ENCODE measurements at places on chromosomes 11 and 22.

DNA sequence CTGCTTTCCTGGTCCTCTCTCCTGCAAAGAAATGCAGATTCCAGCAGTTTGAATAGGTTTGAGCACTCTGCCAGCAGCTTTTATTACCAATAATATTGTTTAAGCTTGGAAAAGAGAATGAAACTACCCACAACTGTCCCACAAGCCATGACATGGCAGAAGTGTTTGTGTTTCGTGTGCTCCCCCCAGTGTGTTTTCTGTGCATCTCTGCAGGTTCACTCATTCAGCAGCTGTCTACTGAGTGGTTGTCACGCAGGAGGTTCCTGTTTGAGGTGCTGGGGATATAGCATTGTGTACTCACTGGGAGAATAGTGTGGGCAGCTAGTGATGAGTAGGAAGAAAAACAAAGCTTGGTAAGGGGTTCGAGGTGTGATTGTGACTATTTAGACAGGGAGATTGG lies 55.3 kb upstream of the SUSD2 start:
- DNase-seq, result no peak

- DNase-seq, result no peak
These were observed 3.4 kb upstream of the OR4C6 start for GRCh38 chr11:55658608-55659007.

- no peak for DNase-seq
These were observed 5.5 kb upstream of the OR8K1 start for GRCh38 chr11:56340289-56340688.

DNA sequence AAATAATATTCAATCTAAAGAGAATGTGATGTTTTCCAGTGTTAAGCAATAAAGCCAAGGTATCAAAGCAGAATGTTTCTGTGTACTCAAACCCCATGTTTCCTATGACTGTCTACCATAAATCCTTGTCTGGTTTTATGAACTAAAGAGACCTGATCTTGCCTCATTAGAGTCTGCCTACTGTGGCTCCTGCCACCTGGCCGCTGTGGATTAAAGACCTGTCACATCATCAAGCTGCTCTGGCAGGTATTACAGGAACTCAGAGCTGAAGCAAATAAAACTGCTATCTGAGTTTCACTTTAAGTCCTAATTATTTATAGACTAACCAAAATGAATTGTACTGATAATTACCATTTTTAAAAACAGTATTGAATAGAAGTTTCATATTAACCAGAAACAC lies 207.8 kb upstream of the CCDC90B start:
- no peak for DNase-seq

DNA sequence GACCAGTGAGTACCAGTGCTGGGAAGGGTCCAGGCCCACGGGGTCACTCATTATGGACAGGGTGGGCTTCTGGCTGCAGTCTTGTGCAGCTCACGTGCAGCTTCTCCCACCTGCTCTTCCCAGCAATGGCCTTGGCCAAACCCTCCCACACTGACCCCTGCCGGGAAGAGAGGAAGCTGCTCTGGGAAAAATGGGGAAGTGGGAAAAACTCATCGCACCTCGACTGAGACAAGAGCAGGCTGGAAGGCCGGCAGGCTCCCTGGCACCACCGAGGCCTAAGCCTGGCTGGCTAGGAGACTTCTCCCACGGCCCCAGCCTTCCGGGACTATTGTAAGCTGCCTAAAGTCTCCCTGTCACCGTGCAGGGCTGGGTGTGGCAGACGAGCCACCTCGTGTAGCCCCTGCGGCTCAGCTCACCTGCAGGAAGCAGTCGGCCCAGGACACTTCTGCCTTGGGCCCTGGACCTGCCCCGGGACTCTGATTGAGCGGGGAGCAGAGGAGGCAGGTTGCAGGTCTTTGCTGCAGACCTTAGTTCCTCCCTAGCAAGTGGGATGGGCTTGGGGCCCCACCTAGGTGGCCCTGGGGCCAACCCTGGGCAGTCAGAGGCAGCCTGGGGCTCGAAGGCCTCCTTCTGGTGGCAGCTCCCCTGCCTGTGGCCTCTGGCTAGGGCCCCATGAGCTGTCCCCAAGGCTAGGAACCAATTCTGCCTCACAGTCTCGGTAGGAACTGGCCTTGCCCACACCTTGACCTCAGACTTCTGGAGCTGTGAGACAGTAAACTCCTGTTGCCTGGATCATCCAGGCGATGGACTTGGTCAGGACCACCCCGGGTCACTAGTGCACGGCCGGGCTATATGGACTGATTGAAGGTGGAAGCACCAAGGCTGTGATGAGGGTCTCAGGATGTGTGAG lies 23.1 kb downstream of the MRGPRG start:
- no peak for DNase-seq

GRCh38 chr11:45470151-45470793 lies 184.1 kb upstream of the SYT13 start:
- no peak for DNase-seq

DNA sequence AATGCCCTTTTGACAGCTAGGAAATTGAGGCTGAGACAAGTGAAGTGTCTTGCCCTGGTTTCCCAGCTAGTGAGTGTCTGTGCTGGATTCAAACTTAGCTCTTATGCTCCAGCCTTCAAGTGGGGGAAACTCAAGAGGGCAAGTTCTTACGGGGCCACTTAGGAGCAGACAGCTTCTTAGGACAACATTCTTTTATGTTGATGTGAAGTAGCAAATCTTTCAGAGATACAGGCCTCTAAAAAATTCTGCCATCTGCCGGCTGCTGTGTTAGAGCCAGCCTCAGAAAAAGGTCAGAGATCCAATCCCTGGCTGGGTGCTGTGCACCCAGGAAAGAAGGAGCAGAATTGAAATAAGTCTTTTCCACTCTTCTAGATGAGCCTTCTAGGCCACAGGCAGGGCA lies 26.6 kb downstream of the TIMP3 start:
- DNase-seq, result no peak

DNA sequence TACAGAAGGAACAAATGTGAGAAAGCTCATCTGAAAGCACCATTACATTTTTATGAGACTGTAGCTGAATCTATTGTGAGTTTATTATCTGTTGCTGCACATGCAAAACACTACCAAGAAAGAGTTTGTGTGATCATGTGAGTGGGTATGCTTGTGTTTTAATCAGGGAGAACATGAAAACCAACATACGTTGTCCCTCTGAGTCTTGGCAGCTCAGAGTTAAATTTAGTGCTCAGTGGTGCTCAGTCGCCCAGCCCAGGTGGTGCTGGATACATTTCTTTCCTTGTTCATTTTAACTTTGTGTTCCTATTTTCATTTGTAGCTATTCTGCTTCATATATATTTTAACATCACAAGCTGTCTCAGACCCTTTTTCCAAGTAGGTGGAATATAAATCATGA lies 500.6 kb downstream of the NTM start:
- DNase-seq, result no peak

- DNase-seq, result no peak
These were observed 698 bp downstream of the SLC37A4 start for GRCh38 chr11:119030029-119030328.

- no peak for DNase-seq
These were observed 31.5 kb downstream of the KIAA0930 start for GRCh38 chr22:45208993-45209838.

DNA sequence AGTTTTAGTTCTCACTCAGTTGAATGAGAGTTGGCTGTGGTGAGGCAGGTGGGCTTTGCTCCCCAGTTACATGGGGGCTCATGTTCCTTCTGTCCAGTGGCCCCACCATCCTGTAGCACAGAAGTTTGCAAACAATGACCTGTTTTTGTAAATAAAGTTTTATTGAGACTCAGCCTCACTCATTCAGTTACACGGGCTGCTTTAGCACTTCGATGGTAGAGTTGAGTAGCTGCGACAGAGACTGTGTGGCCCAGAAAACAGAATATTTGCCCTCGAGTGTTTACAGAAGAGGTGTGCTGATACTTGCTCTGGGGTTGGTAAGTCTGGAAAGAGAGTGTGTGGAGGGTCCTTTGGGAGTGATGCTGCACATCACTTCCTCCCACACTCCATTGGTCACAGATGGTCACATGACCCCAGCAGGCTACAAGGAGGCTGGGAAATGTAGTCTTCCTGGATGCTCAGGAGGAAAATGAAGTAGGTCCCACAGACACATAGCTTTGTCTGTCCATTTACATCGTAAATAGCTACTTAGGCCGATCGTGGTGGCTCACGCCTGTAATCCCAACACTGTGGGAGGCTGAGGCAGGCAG lies 34.6 kb downstream of the IFT27 start:
- DNase-seq, result no peak

DNA sequence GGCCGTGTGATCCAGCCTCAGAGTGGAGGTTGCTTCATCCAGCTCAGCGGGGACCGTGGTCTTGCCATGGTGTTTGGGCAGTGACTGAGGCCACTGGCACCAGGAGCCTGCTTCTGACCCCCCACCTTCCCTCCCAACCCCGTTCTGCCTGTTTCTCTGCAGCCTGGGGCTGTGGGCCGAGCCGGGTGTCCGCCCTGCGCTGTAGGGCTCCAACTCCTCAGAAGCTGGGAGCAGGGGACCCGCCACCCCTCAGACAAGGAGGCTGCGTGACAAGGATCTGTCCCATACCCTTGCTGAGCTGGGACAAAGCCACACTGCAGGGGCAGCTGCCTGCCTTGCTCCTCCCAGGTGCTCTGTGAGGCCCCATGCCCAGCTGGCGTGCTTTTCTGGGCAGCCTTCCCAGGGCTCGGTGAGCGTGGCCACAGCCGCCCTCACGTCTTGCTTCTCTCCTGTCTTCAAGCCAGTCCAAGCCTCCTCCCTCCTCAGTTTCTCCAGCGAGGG lies 11.7 kb upstream of the ARFGAP3 start:
- DNase-seq, result no peak

All from T-helper 1 cell (primary cell).